ENCODE measurements at places on chromosomes 5 and 9. TPM values are rescaled to one million over a fixed set of nuclear protein-coding genes. Genes with fewer than 3 reads are reported as not detected.

PCDHB6 gene
- 2.9 TPM for total RNA-seq

FAM153A gene
- total RNA-seq, result not detected

F12 gene
- total RNA-seq, result 9.6 TPM

ANKDD1B gene
- 0.12 TPM for total RNA-seq

ADAMTSL2 gene
- total RNA-seq, result not detected

NRARP gene
- total RNA-seq, result 3.5 TPM

SLC23A1 gene
- not detected for total RNA-seq

PCDHA9 gene
- 0.51 TPM for total RNA-seq

MAP3K1 gene
- 10.2 TPM for total RNA-seq

SPINK7 gene
- total RNA-seq, result not detected

CER1 gene
- not detected for total RNA-seq

DNA sequence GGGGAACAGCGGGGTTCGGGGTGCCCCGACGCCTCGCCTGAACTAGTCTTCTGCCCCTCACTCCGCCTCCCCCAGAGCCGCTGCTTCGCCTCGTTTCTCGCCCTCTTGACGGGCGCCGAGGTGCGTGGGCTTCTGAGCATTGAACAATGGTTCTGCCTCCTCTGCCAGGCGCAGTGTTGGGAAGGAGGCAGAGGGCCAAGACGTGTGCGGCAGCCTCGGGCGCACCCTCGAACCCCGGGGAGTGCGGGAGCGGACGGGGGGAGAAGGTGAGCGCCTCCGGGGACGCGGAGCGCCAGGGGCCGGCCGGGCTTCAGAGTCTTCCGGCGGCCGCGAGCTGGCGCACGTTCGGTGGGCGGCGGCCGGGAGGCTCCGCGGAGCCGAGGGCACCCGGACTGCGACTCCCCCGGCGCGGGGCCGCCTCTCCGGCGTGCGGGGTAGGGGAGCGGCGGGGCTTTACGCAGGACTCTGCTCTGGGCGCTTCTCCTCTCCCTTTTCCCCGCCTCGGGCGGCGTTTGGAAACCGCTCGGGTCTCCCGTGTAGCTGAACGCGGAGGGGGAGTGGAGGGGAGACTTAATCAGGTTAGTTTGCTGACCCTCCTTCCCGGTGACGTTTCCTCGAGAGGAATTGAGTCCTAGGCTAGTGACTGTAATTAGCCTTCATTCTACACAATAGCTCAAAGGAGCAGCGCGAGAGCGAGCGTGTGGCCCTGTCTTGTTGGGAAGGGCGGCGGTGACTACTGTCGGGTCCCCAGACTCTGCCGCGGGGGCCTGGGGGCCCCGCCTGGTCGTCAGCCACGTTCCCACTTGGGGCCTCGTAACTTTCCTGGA lies 1.1 kb downstream of the VLDLR start:
- DNase-seq, result peak; percentile 55

- peak; percentile 17 for DNase-seq
Measured at GRCh38 chr5:62460578-62460983, 48.0 kb downstream of the IPO11 start.

DNA sequence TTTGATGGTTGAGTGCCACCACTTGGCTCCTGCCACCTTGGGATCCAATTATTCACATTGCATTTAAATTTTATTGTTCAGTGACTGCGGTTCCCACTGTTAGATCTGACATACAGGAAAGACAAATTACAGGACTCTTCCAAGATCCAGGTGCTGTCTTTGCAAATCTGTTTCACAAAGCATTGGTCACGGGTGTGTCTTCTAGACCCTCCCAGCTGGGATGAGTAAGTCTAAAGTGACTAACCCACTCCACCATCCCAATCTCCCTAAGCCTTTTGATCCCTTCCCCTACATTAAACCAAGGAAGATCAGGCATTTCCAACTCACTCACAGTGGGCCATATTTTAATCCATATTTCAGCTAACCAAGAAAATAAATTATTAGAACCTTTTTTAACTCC lies 1016.3 kb upstream of the CTNND2 start:
- no peak for DNase-seq

DNA sequence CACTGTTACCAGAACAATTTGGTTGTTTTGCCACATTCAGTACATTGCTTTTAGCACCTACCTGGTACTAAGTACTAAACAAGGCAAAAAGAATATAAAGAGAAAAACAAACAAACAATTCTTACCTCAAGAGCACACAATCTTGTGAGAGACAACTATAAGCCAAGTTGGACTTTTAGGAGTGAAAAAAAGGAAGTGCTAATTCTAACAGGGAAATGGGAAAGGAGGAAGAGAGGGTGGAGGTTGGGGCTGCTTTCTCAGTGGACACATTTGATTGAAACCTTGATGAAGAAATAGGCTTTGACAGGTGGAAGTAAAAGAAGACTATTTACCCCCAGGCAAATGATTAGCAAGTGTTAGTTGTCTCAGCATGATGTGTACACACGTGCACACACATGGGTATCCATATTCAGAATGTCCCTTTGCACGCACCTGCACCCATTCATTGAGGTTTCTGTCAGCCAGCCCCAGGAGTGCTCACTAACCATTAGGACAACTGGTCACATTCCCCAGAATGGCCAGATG lies 302.6 kb downstream of the ACTL7B start:
- DNase-seq, result no peak

- DNase-seq, result no peak
Measured at GRCh38 chr5:106966686-106967315, 703.9 kb downstream of the EFNA5 start.

- no peak for DNase-seq
Measured at GRCh38 chr9:86485359-86485758, 131.1 kb upstream of the TUT7 start.

DNA sequence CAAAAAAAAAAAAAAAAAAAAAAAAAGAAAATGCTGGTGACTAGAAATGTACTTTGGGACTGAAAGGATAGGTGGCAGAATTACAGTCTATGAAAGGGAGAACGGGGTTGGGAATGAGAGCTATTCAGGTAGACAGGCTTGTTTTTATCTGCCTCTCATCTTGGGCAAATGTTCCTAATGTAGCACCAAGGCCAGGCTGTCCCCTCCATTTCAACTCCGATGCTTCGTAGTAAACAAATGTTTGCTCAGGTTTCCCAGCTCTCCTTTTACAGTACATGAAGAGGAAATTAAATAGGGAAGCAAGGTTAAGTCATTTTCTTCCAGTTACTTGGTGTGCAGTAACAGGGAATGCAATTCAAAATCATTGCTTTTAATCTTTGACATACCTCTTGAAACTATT lies 4.4 kb upstream of the BASP1 start:
- no peak for DNase-seq

GRCh38 chr5:168047669-168048111 lies 243.8 kb upstream of the WWC1 start:
- no peak for DNase-seq

GRCh38 chr9:86667307-86667706 lies 280.0 kb downstream of the GAS1 start:
- DNase-seq, result peak; percentile 84

DNA sequence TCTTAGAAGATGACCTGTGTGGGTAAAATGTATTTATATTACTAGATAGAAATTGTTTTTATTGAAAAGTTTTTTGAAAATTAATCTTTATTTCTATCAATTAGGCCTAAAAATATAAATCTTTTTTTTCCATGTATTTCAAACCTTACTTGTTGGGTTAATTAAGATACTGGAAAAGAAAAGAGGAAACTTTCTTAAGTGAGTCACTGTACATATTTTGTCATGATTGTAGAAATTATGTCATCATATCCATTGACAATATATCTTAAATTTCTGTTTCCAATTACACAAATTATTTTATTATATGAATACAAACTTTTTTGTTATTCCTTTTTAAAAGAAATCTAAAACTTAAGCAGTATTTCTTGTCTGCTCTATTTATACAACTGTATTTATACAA lies 53.1 kb downstream of the RETREG1 start:
- DNase-seq, result no peak

DNA sequence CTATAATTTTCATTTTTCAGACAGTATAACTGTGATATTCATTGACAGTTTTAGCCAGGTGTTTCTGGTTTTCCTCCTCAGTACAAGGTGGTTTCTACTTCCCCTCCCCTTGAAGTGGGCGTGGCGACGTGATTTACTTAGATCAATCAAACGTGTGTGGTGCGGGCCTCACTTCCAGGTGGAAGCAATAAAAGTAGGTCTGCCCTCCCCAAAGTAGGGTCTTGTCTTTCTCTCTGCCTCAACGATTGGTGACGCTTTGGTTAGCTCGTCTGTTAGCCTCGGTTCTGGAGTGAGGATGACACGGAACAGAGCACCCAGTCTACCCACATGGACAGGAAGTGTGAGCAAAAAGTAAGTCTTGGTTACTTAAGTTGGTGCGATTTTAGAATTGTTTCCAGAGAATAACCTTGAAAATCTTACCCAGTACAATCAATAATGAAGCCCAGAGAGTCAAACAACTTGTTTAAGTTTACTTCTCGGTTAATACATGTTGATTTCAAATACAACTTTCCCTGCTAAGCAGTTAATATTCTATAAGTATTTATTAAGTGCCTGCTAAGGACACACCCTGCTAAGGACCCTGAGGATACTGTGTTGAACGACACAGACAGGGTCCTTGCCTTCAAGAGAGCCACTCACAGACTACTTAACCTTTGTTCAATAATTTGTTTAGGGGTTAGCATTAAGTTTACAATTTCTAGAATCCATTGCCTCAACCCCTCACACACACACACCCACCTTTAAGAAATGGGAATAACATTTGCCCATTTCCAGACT lies 48.4 kb downstream of the COX7C start:
- no peak for DNase-seq

DNA sequence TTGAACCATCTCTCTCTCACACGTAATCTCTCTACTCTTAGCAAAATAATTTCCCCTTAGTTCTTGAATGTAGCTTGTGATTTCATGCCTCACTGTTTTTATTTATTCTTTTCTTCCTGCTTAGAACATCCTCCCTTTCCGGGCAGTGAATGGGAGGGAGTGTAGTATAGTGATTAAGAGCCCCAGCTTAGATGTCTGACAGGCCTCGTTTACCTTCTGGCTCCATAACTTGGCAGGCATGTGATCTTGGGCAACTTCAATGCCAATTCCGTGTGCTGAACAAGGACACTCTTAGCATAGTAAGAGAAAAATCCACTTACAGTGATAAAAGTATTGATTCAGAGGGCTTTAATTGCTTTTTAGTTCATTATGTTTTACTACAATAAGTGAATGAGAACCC lies 96.3 kb upstream of the TNPO1 start:
- DNase-seq, result no peak

DNA sequence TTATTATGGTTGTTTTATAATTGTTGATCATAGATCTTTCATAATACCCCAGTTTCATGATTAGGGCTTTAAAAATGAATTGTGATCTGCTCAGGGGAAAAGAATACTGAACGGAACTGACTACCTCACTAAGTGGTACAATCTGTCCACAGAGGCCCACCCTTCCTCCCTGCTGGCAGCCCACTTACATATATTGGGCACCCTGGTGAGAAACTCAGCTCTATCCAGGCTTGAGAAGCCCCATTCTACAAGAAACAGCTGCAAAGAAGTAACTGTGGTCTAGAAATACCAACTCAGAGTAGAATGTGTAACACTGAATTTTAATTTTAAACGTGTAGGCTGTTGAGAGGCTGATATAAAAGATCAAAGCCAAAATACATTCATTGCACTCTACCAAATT lies 46.9 kb downstream of the TSSK1B start:
- DNase-seq, result no peak

- DNase-seq, result no peak
Measured at GRCh38 chr5:95704150-95704549, 21.4 kb upstream of the SPATA9 start.

DNA sequence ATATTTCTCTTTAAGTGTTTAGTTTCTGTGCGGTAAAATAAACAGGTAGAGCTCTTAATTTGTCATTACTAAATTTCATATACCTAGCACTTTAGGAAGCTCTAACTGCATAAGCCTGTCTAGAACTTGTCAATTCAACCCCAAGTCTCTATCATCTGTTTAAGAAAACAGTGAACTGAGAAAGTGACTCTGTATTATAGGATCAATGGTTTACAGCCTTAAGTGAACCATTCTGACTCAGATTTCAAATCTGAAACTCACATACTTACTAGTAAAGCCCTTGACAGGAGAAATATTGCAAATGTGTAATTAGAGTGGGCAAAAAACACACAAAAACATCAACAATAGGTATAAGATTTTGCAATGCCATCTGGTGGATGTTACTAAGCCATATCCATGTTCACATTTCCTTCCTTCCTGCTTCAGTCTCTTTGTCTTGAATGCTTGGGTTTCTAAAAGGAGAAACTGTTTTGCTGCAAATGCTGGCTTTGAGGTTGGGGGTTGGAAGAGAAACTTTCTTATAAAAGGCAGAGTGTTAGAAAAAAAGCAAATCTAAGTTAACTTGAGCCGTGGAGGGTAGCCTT lies 101.8 kb downstream of the DOCK8 start:
- DNase-seq, result no peak

- DNase-seq, result no peak
Measured at GRCh38 chr5:170773024-170773985, 10.2 kb upstream of the GABRP start.

- DNase-seq, result no peak
Measured at GRCh38 chr9:83699615-83700014, 8.1 kb downstream of the UBQLN1 start.
